Activated CD4-positive, alpha-beta T cell treated with anti-CD3 and anti-CD28 coated beads, Interleukin-2, amount 50 U/mL, for 24 hours (primary cell): ENCODE measurements at places on chromosomes 1 and 21.

DNA sequence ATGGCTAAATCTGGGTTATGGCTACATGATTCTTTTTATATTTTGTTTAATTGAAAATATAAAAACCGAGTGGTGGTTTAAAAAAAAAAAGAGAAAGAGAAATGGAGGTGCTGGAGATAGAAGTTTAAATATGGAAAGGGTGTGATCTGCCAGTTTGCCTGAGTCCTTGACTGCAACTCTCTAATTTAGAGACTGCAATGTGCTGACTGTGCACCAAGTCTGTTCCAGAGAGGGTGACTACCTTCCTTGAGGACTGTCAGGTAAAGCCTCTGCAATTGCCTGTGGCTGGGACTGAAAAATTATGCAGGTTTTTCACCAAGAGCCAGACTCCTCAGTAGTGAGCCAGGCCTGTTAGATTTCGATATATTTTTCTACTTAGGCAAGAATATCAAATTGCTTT lies 1326.3 kb downstream of the BRINP3 start:
- DNase-seq = no peak

GRCh38 chr1:76763738-76764137 lies 103.5 kb upstream of the ST6GALNAC5 start:
- no peak for DNase-seq

- no peak for DNase-seq
Measured at GRCh38 chr1:95086949-95087533, 14.3 kb upstream of the ALG14 start.

- no peak for DNase-seq
Measured at GRCh38 chr1:162151900-162152829, 82.7 kb downstream of the NOS1AP start.

DNA sequence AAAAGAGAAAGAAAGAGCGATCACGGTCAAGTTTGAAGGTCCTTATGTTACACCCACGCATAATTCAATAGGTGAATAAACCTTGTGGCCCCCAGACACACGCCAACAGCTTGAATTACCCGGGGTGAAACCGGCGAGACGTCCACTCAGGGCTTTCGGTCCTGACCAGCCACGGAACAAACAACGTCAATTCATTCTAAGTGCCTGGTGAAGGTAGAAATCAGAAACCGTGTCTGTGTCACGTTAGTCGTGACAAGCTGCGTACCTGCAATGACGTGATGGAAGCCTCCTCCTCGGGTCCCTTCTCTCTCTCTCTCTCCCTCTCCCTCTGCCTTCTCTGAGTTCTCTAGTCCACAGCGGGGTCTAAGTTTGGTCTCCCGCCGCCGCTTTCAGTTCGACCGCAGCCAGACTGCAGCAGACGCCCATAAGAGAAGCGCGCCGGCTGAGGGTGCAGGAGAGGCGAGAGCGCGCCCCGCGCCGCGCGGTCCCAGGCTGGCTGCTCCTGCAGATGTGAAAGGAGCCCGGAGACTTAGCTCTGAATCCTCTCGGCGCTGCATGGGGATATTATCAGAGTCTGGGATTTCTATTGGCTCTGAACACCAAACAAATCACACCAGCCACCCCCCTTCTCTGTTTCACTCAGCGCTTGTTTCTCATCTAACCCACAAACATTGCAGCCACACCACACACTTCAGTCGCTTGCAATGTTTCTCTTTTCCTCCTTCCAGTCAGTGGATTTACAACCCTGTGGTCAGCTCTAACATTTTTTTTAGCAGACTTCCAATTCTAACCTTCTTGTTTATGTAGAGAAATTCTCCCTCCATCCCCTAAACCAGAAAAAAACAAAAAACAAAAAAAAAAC lies at the start of gene GREM2:
Gene GREM2, minus strand, starts transcription at position 537 of the 862 bp plus-strand sequence. CDS start 118,680 bp downstream, outside the sequence.
- DNase-seq = peak; percentile 4

GRCh38 chr1:85467929-85468540 lies 3.1 kb upstream of the DDAH1 start:
- DNase-seq = no peak

DNA sequence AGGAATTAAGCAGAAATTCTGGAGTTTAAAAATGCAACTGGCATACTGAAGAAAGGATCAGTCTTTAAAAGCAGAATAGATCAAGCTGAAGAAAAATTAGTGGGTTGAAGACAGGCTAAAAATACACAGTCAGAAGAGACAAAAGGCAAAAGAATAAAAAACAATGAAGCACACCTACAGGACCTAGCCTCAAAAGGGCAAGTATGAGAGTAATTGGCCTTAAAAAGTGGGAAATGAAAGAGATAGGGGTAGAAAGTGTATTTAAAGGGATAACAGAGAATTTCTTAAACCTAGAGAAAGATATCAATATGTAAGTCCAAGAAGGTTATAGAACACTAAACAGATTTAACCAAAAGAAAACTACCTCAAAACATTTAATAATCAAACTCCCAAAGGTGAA lies 152.4 kb downstream of the GPATCH2 start:
- no peak for DNase-seq

DNA sequence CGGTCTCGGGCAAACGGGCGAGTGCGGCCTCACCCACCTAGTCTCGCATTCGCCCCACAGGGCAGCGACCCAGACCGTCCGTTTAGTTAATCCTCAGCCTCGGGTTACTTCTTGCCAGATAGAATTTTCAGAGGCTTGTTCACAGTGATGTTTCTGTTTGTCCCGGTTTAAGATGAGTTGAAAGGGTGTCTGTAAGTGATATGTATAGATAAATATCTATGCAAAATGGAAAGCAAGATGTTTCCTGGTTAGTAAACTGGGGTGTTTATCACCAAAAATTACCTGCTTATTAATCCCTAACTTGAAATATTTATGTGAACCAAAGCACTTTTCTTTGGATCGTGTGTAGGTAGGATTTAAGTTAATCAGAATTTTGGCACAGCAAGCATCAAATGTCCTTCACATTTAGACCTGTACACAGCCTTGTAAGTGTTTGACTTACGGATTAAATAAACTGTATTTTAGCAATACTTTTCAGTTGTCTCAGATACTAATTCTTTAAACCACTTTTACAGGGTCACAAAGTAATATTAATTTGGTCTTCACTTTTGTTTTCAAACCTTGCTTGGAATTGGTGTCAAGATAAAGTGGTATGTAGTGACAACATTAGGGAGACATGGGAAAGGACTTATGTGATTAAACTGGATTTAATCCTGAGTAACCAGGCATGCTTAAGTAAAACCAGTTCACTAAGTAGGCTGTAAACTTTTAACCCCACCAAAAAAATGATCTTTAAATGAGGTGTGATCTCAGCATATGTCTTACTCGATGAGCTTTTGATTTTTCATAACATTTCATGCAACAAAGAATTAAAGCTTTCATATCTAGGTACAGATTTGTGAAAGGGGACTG lies 914 bp downstream of the ZNF326 start:
- no peak for DNase-seq

- no peak for DNase-seq
Measured at GRCh38 chr21:28875078-28875477, 117.6 kb downstream of the LTN1 start.

DNA sequence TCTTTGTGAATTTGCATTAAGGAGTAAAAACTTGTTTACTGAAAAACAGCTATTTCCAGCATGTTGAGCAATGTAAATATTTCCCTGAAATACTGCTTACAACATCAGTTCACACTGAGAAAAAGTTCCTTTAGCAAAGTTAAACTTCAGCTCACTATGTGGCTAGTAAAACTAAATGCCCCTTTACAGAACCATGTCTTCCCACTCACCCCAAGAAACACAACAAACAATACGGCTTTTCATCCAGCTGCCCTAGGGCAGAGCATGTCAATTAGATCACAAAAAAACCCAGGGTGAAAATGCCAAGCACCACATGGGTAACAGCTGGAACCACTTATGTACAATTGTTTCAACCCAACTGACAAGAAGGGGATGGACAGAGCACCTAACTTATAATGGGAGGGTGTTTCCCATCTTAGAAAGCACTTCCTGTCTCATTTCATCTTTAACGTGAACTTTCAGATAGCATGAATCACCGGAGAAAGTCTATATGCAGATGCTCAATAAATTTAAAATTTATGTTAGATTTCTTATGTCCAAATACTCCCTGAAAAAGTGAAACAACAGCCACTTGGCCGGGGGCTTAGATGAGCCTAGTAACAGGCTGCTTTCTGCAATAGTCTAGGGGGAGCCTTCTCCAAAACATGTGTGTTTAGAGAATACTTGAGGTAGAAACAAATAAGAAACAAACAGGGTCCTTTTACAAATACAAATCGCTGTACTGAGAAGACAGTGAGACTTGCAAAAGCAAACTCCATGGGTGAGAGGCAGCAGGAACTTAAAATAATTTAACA lies 6.6 kb downstream of the NID1 start:
- DNase-seq = no peak

DNA sequence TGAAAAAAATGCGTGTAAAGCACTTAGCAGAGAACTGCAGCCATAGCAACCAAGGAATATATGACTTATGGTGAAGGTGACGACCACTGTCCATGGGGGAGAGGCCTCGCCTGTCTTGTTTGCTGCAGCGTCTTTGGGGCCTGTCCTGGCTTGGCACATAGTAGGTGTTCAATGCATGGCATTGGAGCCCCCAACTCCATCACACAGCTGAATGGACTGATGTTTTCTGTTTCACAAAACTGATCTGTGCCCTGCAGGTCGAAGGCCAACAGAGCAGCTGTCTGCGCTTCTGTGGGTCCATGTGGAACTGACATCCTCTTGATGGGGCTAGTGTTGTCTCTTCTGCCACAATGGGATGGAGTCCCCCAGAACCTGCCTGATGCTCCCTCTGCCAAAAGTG lies 296.0 kb downstream of the PTPRU start:
- DNase-seq = no peak

GRCh38 chr1:206449565-206449964 lies 20.7 kb upstream of the IKBKE start:
- no peak for DNase-seq

DNA sequence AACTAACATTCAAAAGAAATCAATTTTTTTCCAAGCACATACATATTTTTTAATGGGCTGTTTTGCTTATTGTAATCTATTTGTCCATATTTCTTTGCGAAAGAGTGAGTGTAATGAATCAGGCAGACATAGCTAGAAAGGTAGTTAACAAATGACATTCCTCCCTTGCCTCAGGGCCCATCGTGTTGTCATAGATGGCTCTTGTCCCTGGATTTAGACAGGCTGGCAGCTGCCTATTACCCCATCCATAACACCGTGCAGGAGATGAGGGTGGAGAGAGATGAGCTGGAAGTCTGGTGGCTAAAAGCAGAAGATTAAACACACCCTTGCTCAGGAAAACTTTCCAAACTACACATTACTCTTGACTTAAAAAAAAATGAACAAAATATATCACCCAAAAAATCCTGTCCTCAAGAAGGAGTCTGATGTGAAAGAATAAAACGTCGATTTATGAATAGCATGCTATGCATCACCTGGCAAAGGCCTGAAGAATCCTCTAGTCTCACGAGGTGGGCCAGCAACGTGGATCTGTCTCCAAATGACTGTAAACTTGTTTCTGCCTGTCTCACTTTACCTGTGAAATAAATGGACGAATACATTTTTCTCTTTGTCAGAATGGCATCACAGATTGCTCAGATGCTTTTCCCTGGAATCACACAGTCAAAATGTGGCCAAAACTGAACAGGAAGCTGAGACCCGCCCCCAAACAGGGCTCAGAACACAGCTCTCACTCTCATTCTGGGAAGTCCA lies 55.7 kb downstream of the C21orf91 start:
- DNase-seq = no peak

DNA sequence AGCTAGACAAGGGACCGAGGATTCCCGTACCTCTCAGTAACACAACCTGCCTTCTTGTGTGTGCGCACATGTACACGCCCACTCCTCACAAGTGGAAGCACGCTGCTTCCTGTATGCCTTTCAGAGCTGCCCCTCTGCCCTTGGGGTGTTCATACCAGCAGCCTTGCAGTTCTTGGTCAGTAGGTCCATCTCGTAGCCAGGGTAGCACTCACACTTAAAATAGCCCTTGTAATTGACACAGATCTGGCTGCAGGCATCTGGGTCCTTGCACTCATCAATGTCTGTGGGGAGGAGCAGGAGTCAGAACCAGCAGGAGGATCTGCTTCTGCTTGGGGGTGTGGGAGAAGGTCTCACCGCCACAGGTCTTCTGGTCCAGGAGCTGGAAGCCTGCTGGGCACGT lies 32.6 kb upstream of the MAGOH start:
- DNase-seq = no peak

DNA sequence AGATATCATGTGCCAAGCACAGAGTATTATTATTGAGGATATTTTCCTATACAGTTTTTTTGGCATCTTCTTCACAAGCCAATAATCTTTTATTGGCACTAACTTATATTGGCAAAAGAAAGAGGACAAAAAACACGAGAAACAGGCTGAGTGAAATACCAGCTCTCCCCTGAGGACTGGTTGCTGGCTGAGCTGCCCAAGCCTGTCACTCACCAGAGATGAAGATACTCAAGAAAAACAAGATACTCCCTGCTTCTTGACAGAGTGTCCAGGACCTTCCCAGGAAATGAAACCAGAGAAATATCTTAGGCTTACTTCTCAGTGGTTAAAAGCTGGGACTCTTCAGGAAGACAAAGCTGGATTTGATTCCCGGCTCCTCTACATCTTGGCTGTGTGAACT lies 35.9 kb upstream of the ATP1B1 start:
- DNase-seq = no peak

DNA sequence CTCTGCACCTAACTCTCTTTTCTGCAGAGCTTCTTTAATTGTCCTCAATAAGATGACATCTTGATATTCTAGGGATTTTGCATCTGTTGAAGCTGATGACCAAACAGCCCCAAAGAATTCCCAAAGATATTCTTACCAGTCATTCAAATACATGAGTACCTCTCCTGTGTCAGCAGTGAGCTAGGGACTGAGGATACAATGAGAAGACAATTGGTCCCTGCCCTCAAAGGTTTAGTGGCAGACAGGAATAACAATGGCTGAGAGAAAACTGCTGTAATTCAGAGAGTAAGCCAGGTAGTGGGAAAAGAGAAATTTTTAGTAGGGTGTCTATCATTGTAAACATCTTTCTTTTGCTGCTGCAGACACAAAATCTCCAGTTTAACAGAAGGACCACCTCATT lies 5.9 kb downstream of the MCOLN3 start:
- DNase-seq = no peak

DNA sequence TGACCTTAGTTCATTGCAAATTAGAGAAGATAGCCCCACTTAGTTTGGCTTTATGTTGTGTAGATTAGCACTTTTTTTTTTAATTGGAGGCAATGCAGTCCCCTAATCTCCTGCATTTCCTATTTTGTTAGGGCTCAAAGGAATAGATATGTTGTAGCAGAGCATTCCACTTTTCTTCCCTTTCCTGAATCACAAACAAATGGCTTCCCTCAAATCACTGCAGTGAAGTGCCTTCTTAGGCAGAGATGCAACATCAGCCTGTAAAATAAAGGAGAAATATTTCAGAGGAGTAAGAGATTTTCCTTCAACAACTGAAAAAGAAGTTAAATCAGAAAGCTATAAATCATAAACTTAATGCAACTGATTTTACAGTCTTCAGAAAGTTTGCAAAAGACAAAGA lies 271.8 kb upstream of the C1orf105 start:
- no peak for DNase-seq

GRCh38 chr1:29579821-29580425 lies 343.6 kb downstream of the PTPRU start:
- DNase-seq = no peak

- no peak for DNase-seq
Measured at GRCh38 chr1:67105508-67105907, 29.3 kb downstream of the C1orf141 start.
